Stimulated activated CD4-positive, alpha-beta T cell treated with anti-CD3 and anti-CD28 coated beads, Interleukin-15, amount 100 ng/mL, for 48 hours (primary cell): ENCODE measurements at places on chromosomes 1 and 21.

- DNase-seq: no peak
Measured at GRCh38 chr1:203263496-203263895, 34.0 kb upstream of the CHIT1 start.

GRCh38 chr1:16082283-16083038 is 9.0 kb upstream of the FAM131C start:
- DNase-seq: peak; percentile 40

DNA sequence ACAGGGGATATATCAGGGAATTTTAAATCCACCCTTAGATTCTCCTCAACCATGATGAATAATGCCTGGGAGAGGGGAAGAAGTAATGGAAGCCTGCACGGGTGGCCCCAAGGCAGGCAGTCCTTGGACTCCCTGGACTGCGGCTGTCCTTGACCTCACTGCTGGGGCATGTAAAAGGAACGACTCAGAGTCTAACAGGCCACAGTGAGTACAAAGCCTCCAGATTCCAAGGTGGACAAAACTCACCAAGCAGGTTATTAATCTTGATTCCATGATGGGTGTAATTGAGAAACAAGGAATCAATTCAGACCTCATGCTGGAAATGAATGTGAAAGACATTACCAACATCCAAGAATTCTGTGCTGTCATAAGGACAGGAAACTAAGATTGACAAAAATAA is 13.0 kb upstream of the ARHGAP29 start:
- no peak for DNase-seq

DNA sequence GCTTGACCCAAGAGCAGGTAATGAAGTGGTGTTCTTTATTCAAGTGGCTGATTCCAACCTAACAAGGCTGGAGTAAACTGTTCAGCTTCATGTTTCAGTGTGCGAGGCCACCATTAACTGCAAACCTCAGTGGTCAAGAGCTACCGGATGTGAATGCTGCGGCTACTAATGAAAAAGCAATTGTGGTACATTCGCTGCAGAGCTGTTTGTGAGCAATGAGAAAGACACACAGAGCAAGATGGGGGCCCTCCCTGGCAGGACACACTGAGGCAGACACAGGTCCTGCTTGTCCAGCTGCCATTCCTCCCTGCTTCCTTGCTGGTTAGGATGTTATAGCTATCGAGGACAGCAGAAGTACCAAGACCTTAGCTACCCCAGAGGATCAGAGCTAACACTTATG is 26.1 kb downstream of the SYF2 start:
- DNase-seq: no peak

- no peak for DNase-seq
Measured at GRCh38 chr1:27360159-27361043, 6.4 kb downstream of the MAP3K6 start.

DNA sequence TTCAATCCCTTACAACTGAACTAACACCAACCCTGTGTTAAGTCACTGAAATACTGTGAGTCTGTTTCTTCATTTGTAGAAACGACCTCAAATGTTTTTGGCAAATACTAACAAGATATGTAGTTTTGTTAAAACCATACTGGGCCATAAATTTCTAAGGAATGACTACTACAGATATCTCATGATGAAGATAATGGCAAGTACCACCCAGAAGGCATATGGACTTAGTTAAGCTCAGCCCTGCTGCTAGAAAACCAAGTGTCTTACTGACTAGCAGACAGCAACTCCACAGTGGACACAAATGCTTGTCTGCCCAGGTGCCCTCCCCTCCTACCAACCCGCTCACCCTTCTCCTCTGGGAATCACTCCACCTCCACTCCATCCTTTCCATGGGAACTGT is 44.5 kb upstream of the BMP8B start:
- DNase-seq: no peak

DNA sequence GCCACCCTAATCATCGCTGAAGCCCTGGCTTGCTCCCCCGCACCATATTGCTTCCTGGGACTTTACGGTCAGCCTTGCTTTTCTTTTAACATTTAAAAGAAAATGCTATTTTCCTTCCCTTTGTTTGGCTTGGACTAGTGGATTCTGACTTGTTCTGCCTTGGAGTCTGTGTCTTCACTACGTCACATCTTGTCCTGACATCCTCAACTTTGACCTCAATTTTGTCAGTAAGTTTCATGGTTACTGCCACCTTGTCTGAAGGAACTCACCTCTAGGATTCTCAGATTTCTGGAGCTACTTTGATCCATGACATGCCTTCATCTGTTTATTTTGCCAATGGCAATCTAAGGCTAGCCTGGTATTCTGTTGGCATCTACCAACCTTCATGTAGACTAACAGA is 4.3 kb downstream of the RNASEL start:
- no peak for DNase-seq

- DNase-seq: no peak
Measured at GRCh38 chr1:156388174-156389137, 19.4 kb downstream of the RHBG start.

- DNase-seq: no peak
Measured at GRCh38 chr1:79785561-79785960, 779.0 kb upstream of the ADGRL4 start.
